ENCODE measurements at places on chromosomes 13 and 19.
A peak's percentile ranks its signal among the peaks of the same experiment; 100 is the strongest.

GRCh38 chr19:39194832-39195542 is 1.8 kb upstream of the NCCRP1 start:
- DNase-seq, result no peak

DNA sequence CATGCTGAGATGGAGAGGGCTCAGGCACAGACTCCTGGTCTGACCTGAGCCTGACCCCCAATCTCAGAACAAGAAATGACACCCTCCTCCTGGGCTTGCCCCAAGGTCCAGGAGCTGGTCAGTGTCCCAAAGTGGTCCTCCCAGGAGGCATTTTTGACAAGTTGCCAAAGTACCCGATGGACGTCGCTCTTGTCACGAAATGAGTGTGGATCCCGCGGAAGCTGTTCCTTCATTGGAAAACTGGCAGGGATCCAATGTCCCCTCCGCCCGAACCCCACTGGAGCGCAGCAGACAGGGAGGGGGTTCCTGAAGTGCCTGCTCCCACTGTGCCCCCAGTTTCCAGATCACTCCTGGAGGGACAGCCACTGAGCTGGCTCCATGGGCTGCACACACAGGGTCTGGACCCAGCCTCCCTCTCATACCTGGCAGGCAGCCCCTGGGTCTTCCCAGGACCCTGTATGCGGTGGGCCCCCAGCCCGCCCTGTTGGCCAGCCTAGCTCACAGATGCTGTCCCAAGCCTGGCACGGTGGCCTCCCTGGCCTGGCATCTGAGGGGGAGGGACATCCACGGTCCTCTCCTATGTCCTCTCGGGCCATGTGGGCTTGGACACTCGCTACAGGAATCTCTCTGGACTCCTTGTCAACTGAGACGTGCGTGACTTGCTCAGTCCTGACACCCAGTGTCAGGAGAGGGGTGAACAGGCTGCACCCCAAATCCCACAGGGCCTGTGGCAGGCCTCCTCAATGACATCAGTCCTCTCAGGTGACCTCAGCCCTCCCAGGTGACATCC is 12.8 kb upstream of the ZNF14 start:
- no peak for DNase-seq

DNA sequence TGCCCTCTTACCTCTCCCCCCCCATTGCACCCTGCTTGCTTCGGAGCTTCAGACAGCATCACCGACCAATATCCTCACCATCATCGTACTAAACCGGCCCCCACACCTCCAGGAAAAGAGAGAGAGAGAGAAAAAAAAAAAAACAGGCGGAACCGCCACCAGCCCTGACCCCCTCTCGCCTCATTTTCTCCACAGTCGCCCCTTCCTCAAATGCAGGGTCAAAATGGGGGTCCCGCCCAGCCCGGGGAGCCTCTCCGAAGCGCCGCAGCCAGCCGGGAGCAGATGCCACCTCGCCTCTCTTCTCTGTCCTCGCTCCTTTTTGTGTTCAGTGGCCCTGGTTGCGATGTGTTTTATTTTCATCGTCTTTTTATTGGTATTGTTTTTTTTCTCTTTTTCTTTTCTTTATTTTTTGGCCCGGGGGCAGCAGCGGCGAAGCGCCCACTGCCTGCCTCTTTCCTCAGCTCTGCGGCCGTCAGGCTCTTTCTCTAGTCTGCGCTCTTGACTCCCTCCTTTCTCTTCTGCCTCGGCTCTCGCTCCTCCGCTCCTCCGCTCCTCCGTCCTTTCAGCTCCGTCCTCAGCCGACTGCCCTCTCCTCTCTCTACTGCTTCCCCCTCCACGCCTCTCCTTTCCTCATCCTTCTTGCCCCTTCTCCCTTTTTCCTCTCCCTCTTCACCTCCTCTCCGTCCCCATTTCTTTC is 41.4 kb downstream of the DEDD2 start:
- peak; percentile 32 for DNase-seq

- DNase-seq, result no peak
Measured at GRCh38 chr13:112629161-112629560, 41.2 kb upstream of the TUBGCP3 start.

GRCh38 chr13:19239114-19239860 is 57.7 kb upstream of the TUBA3C start:
- DNase-seq, result no peak

- DNase-seq, result no peak
Measured at GRCh38 chr13:46050771-46051170, 1.8 kb downstream of the ZC3H13 start.

DNA sequence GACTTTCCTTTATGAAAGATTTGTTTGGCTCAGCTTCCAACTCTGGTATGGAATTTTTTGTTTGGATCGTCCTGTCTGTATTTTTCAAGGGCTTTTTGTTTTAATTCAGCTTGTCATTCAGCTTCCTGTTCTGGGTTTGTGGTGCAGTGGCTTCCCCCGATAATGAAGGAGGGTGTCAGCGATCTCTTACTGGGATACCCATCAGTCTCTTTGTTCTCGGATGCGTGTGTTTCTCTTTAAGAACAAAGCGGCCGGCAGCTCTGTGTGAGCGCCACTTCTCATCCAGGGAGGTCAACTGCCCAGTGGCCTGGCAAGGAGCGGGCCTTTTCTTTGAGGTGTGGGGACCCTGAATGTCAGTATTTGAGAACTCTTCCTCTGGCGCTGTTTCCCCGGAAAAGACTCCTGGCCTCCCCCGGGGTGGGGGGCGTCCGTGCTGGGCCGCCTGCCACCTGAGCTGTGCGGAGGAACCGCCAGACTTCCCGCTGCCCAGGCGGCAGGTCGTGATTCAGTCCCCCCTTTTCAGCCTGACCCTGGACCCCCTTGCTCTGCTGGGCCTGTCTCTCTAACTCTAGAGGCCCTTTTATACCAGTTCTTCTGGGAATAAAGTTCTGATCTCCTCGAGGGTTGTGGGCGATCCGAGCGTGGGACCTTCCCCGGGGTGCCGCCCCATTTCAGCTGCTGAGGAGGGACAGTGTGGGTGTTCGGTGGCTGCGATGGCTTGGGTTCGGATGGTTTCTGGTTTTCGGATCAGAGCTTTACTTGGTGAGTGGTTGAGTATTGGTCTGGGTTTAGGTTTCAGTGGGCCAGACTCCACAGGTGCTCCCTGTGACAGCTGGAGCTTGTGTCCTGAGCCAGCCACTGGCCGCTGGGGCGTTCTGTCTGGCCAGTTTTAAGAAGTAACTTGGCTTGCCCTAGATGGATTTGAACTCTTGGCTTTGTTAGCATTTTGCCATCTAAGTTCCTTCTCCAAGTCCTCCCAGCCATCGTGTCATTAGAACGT is 3.4 kb downstream of the SF3A2 start:
- DNase-seq, result no peak

GRCh38 chr19:1102407-1103131 is 1.2 kb upstream of the GPX4 start:
- no peak for DNase-seq

- no peak for DNase-seq
Measured at GRCh38 chr13:83740622-83741021, 141.7 kb downstream of the SLITRK1 start.

DNA sequence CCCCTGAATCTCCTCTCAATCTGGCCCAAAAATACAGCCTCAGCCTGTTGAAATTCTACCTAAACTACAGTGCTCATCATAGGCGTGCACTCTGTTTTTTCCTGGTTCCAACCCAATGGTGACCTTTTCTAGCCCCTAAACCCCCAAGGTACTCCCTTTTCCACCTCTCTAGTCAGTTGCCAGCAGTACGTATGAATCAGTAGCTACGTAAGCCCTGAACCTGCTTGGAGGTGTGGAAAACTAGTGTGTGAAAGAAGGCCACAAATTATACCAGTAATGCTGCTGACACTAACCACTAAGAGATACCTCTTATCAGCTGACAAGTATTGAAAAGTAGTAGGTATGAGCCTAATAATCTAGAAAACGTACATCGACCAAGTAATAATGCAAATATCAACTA is 60.9 kb downstream of the FOXO1 start:
- no peak for DNase-seq

DNA sequence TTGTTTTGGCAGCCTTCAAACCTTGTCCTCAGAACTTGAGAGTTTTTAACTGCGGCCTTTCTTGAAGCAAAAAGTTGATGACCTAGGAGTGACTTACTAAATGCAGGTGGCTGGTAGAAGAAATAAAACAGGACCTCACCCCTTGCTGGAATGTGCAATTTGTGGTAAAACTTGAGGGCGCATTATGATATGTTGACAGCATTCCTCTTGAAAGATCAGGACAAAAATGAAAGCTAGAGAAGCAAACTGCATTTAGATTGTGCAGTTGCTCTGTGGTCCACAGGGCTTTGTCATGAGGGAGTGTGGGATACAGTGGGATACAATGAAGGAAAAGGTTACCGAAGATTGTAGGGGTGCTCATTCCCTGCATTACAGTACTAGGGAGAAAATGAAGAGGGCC is 504.2 kb downstream of the GPC6 start:
- peak; percentile 34 for DNase-seq

GRCh38 chr13:108681986-108682575 is 52.7 kb downstream of the MYO16 start:
- no peak for DNase-seq

GRCh38 chr19:16772841-16773240 is 53.2 kb downstream of the NWD1 start:
- DNase-seq, result no peak

DNA sequence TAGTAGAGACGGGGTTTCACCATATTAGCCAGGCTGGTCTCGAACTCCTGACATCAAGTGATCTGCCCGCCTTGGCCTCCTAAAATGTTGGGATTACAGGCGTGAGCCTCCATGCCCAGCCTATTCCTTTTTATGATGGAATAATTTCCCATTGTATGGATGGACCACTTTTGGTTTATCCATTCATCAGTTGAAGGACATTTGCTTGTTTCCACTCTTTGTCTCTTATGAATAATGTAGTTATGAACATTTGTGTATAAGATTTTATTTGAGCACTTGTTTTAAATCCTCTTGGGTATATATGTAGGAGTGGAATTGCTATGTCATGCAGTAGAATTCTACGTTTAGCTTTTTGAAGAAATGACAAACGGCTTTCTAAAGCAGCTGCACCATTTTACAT is 23.3 kb downstream of the FBXO27 start:
- no peak for DNase-seq

GRCh38 chr19:1874554-1875185 is 10.6 kb downstream of the ABHD17A start:
- DNase-seq, result no peak

DNA sequence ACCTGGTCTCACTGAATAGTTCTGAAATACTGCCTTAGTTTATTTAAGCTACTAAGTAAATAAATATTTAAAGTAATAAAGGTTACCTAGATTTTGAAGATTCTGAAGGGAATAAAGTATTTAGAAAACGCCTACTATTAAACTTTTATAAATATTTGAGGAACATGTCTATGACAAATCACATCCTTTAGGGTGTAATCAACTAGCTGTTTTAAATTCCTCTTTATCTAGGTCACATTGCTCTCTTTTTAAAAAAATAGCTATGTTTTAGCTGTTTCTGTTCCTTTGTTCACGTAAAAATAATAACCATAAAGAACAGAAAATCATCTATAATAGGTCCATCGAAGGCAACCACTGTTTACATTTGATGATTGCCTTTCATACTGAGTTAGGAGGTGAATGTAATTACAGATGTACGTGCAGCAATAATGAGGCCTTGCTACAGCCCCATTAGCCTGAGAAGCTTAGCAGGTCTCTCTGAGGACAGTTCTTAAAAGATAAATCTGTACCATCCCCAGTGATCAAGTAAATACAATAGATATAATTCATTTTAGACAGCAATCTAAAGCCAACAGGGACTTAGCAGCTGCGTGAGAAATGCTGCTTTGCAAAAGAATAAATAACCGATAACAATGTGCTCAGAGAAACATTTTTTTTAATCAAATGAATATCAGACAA is 449.5 kb downstream of the LIG4 start:
- DNase-seq, result no peak

DNA sequence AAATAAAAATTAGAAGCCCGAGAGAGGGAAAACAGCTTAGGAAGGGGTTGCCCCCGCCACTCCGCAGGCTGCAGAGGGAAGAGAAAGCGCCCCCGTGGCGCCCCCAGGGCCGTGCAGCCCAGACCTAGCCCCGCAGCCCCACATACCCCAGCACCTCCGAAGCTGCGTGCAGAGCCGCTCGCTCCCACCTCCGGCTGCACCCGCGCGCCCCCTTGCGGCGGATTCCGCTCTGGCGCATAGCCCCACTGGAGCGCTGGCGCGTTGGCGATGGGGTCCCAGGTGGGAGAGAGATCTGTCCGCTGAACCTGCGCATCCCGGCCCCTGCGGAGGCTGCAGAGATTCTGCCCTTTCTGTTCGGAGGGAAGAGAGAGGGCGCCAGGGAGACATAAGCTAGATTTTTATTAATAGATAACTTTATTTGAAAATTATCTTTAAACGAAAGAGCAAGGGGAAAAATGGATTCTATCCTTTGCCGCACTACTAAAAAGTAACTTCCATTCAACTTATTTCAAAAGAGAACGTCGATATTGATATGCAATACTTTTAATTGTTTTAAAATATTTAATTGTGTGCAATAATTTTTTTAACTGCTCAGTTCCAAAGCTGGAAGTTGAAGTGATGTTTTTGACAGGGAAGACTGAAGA is 11.7 kb upstream of the CLN5 start:
- peak; percentile 87 for DNase-seq

DNA sequence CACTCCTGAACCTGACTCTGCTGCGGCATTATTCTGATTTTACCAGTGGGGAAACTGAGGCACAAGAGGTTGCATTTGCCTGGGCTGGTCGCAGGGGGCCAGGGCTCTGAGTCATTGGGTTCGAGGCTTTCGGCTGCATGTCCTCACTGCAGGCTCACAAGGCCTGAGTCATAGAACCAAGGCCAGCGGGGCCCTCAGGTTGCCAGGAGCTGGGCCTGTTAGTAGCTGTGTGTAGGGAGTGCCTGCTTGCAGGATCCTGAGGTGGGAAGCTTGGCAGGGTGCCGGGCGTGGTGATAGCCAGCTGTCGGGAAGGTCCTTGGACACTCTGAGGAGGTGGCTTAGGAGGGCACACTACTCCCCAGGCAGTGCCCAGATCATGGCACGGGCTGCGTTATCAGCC is 21.6 kb upstream of the F2RL3 start:
- DNase-seq, result no peak

DNA sequence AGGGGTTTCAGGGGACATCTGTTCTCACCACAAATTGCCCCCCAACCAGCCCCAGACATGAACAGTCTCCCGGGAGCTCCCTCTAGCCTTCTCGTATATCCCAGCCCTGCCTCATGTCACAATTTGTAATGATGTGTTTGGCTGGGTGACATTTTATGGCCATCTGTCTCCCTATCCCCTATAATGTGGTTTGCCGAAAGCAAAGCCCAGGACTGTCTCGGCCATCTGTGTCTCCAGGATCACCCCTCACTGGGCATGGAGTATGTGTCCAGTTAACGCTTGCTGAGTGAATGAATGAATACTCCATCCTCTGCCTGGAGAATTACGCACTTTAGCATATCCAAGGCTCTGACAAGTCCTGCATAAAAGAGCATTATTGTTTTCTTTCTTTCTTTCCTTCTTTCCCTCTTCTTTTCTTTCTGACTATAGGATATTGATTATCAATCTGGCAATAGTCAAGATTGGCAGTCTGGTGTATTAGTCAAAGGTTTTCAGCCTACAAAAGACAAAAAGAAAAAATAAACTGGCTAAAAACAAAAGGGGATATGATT is 15.1 kb downstream of the HPN start:
- no peak for DNase-seq
